Trophoblast cell (in vitro differentiated cells and primary cell): ENCODE measurements at places on chromosomes 4 and X.

GRCh38 chr4:94408549-94409374 lies 43.0 kb upstream of the PDLIM5 start:
- no peak overlapping the region for H3K4me3 ChIP-seq
- H3K27me3 ChIP-seq, result no peaks in the 10 kb centered on the region
- H3K4me1 ChIP-seq, result peaks cover 2% of the 10 kb centered on the region

DNA sequence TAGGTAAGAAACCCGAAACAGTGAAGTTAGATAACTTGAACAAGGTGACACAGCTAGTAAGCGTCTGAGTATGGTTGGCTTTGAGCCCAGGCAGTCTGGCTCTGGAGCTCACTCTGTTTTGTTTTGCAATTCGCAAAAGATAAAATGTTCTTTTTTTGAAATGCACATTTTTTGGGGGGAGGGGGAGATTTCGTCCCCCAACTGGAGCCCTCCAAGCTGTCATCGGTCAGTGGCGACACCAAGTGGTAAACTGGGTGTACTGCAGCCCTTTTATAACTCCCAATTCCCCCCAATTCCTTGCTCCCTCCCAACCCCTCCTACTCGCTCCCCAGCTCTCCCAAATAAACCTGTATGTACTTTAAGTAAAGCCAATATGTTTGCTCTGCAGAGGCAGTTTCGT lies 2.8 kb upstream of the CLCN5 start:
- peak; percentile 28 for DNase-seq
- H3K27me3 ChIP-seq, result no peaks in the 10 kb centered on the region
- H3K36me3 ChIP-seq, result no peaks in the 10 kb centered on the region
- H3K4me1 ChIP-seq, result no peaks in the 10 kb centered on the region
- H3K27ac ChIP-seq, result no peak overlapping the region
- H3K4me3 ChIP-seq, result no peak overlapping the region

DNA sequence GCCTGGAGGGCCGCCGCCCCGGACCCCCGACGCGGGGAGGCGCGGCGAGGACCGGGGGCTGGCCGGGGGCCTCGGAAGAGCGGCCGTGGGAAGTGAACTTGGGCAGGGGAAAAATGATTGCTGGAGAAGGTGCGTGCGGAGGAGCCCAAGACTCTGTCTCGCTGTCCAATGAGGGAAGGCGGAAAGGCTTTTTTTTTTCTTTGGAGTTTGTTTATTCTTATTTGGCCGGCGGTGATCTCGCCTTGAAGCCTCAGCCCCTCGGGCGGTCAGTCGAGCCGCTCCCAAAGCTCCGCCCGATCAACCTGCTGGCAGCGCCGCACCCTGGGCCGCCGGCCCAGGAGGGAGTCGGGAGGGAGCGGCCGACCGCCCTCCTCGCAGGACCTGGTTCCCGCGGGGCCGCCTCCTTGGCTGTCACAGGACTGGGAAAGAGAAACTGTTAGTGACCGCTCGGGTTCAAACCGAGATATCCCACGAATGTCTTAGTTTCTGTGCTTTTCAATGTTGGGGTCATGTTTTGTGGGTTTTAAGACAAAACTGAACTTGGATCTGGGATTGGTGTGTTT lies 2.5 kb downstream of the CPEB2 start:
- DNase-seq, result peak; percentile 88
- peak overlapping the region; percentile 95 for H3K27ac ChIP-seq
- H3K36me3 ChIP-seq, result no peaks in the 10 kb centered on the region

DNA sequence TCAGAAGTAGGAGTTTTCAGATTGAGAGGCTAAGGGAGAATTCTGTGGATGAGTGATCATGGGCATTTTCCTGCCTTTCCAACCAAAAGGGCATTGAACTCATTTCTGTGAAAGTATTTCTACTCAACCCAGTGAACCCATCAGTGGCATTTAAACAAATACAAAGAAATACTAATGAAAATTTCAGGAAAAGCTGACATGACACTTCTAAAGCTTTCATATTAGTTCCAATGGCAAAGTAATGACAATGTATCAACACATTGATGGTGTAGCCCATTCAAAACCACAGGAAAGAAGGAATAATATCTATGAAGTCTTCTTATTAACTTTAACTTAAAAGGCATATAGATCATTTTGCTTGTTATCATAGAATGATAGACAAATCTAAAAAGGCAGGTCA lies 183.5 kb upstream of the ANXA10 start:
- H3K36me3 ChIP-seq, result no peaks in the 10 kb centered on the region
- no peaks in the 10 kb centered on the region for H3K4me1 ChIP-seq
- no peak overlapping the region for H3K27ac ChIP-seq
- no peaks in the 10 kb centered on the region for H3K27me3 ChIP-seq
- H3K4me3 ChIP-seq, result no peak overlapping the region

DNA sequence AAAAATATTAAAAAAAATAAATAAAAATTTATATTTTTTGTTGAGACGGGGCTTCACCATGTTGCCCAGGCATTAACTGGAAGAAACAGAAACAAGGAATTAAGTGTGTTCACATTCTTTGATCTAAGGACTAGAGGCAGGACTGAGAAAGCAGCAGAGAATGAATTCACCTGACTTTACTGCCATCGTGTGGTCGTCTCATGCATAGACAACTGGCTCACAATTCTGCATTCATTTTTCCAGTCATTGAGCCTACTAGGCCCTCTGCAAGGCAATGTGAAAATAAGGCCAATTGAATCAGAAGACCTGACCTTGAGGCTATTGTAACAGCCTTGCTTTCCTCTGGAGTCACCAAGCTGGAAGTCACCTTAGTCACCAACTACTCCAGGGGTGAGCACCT lies 37.4 kb downstream of the LHFPL1 start:
- DNase-seq, result peak; percentile 9
- H3K4me1 ChIP-seq, result no peaks in the 10 kb centered on the region
- H3K27me3 ChIP-seq, result no peaks in the 10 kb centered on the region

GRCh38 chrX:137568741-137569469 lies 3.0 kb downstream of the ZIC3 start:
- H3K27me3 ChIP-seq, result peaks cover 32% of the 10 kb centered on the region
- peaks cover 10% of the 10 kb centered on the region for H3K4me1 ChIP-seq
- DNase-seq, result no peak
- no peak overlapping the region for H3K27ac ChIP-seq
- no peaks in the 10 kb centered on the region for H3K36me3 ChIP-seq
- H3K4me3 ChIP-seq, result no peak overlapping the region

DNA sequence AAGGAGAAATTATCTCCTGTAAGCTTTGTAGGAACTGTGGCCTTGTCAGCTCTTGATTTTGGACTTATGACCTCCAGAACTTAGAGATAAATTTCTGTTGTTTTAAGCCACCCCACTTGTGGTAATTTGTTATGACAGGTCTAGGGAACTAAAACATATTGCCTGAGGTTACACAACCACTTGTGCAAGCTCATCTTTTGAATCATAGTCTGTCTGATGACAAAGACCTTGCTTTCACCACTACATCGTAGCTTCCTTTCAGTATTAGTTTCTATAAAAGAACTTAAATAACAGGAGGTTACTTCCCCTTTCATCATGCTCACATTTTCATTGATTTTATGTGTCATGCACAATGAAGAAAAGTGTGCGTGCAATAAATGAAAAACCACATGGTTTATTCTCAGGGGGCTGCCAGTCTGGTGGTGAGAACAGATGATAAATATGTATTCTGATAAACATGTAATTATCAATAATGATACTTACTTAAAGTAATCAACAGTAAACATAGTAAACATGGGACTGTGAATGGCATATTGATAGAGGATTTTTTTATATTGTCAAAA lies 690.0 kb upstream of the HS3ST1 start:
- no peaks in the 10 kb centered on the region for H3K4me1 ChIP-seq
- no peaks in the 10 kb centered on the region for H3K36me3 ChIP-seq
- H3K27me3 ChIP-seq, result no peaks in the 10 kb centered on the region
- DNase-seq, result peak; percentile 36
- H3K4me3 ChIP-seq, result no peak overlapping the region

GRCh38 chr4:37767546-37767945 lies 58.9 kb upstream of the PGM2 start:
- no peaks in the 10 kb centered on the region for H3K36me3 ChIP-seq
- no peak overlapping the region for H3K27ac ChIP-seq
- H3K27me3 ChIP-seq, result no peaks in the 10 kb centered on the region
- peaks cover 4% of the 10 kb centered on the region for H3K4me1 ChIP-seq
- no peak overlapping the region for H3K4me3 ChIP-seq

DNA sequence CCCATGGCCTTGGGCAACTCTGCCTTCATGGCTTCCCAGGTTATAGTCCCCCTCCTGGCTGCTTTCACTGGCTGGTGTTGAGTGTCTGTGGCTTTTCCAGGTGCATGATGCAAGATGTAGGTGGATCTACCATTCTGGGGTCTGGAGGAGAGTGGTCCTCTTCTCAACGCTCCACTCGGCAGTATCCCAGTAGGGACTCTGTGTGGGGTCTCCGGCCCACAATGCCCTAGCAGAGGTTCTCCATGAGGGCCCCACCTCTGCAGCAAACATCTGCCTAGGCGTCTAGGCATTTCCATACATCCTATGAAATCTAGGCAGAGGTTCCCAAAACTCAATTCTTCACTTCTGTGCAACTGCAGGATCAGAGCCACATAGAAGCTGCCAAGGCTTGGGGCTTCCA lies 763.4 kb upstream of the EPHA5 start:
- no peaks in the 10 kb centered on the region for H3K36me3 ChIP-seq
- no peaks in the 10 kb centered on the region for H3K27me3 ChIP-seq
- no peak for DNase-seq
- no peak overlapping the region for H3K4me3 ChIP-seq
- H3K27ac ChIP-seq, result no peak overlapping the region
- no peaks in the 10 kb centered on the region for H3K4me1 ChIP-seq

DNA sequence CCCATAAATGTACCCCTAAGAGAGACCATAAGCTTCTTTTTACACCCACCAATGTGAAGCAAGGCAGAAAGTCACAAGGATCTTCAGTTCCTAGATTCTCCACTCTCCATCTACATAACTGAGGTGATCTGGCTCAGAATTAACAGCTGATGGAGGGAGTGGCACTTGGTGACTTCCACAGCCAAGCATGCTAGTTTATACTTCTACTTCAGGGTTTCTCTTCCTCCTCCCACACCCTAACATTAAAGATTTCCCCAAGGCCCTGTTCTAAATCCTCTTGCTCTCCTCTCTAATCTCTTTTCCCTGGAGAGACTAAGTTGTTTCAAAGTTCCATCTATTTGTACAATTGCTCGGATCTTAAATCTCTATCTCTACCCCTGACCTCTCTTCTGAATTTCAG lies 81.1 kb downstream of the MBNL3 start:
- peaks cover 1% of the 10 kb centered on the region for H3K36me3 ChIP-seq
- DNase-seq, result no peak
- no peaks in the 10 kb centered on the region for H3K4me1 ChIP-seq
- no peak overlapping the region for H3K27ac ChIP-seq

DNA sequence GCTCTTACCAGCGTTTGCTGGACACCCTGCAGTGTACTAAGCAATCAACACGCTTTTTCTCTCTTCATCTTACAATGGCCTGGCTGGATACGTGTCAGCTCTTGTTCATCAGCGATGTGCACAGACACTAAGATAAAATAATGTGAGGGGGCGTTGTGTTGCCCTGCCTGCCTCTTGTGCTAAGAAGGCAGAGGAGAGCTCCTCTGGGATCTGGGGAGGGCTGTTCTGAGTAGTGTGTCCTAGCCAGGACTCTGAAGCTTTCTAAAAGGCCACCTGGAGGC lies 49.7 kb downstream of the NELFA start:
- H3K27me3 ChIP-seq, result no peaks in the 10 kb centered on the region
- no peak for DNase-seq
- H3K27ac ChIP-seq, result no peak overlapping the region
- H3K4me3 ChIP-seq, result no peak overlapping the region
- H3K36me3 ChIP-seq, result peaks cover 51% of the 10 kb centered on the region

DNA sequence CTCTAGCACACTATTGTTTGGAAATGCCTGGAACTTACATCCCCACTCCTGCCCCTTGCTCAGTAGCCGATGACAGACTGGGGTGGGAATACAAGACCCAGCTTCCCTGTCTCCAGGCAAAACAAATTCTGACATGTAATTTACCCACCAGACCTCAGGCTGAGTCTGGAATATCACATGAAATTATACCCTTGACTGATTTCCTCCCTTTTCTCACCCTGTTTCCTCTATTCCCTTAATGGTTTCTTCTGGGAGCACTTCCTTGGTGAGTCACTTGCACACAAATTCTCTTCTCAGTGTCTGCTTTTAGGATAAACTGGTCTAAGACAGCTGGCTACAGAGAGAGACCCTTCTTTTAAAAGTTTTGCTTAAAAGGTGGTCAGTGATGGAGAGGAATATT lies 65.8 kb upstream of the DIPK2B start:
- H3K27ac ChIP-seq, result no peak overlapping the region
- no peaks in the 10 kb centered on the region for H3K36me3 ChIP-seq
- H3K27me3 ChIP-seq, result no peaks in the 10 kb centered on the region
- no peaks in the 10 kb centered on the region for H3K4me1 ChIP-seq
- DNase-seq, result no peak

DNA sequence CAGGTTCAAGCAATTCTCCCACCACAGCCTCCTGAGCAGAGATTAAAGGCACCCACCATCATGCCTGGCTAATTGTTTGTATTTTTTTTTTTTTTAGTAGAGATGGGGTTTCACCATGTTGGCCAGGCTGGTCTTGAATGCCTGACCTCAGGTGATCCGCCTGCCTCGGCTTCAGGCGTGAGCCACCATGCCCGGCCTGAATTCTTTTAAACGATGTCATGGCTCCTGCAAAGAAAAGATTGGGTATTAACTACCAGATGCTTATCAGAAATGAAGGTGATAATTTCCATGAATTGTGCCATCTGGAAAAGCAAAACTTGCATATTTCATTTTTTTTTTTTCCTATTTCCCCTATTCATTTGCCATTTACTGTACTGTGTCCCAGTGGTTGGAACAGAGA lies 195.7 kb upstream of the IGFBP7 start:
- H3K27me3 ChIP-seq, result no peaks in the 10 kb centered on the region
- H3K36me3 ChIP-seq, result no peaks in the 10 kb centered on the region
- no peak overlapping the region for H3K27ac ChIP-seq
- H3K4me3 ChIP-seq, result no peak overlapping the region
- H3K4me1 ChIP-seq, result peaks cover 4% of the 10 kb centered on the region

DNA sequence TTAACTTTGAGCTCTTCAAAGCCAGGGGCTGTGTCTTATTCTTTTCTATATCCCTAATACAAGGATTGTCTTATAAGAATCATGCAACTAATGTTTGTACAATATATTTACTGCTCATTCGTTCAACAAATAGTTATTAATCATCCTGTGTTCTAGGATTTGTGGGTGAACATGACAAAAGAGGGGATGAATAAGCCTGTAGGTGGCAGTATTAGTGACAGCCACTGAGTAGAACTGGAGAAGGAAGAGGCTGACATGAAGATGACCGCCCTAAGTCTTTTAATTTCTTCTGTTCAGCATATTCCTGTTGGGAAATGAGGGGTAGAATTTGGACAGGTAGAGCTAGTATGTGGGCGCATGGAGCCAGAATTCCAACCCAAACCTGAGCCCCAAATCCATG lies 11.9 kb upstream of the LINC00632 start:
- no peaks in the 10 kb centered on the region for H3K36me3 ChIP-seq
- no peak overlapping the region for H3K27ac ChIP-seq
- no peaks in the 10 kb centered on the region for H3K4me1 ChIP-seq
- H3K27me3 ChIP-seq, result no peaks in the 10 kb centered on the region
- H3K4me3 ChIP-seq, result no peak overlapping the region

- H3K27me3 ChIP-seq, result no peaks in the 10 kb centered on the region
- H3K4me3 ChIP-seq, result no peak overlapping the region
- H3K27ac ChIP-seq, result no peak overlapping the region
- H3K36me3 ChIP-seq, result no peaks in the 10 kb centered on the region
- H3K4me1 ChIP-seq, result no peaks in the 10 kb centered on the region
Measured at GRCh38 chr4:158657291-158657690, 14.4 kb downstream of the C4orf46 start.
